A549 treated with dexamethasone at 1 μM for 4 hours (cell line): ENCODE measurements at places on chromosomes 4 and X. TPM values are rescaled to one million over a fixed set of nuclear protein-coding genes. Genes with fewer than 3 reads are reported as not detected.

The PLK4 gene
- 13.5 to 19.2 TPM (median 16.5 TPM) in 5 replicates for total RNA-seq

The S100G gene
- total RNA-seq, result not detected in 5 replicates

The BEX2 gene
- 7.1 to 11.6 TPM (median 9.4 TPM) in 5 replicates for total RNA-seq

The MBNL3 gene
- total RNA-seq, result 0.01 to 0.04 TPM in 2 of 5 replicates, not detected in the others

The FAM199X gene
- total RNA-seq, result 14.3 to 21.7 TPM (median 19.4 TPM) in 5 replicates

The MAGED2 gene
- total RNA-seq, result 70.7 to 84.9 TPM (median 79.1 TPM) in 5 replicates

The GPRASP2 gene
- 4.3 to 6.2 TPM (median 5.5 TPM) in 5 replicates for total RNA-seq

The GRID2 gene
- not detected in 5 replicates for total RNA-seq

The TCEAL7 gene
- total RNA-seq, result not detected in 5 replicates

The SPANXD gene
- total RNA-seq, result 0.15 TPM in 1 of 5 replicates, not detected in the others

The PRRG1 gene
- total RNA-seq, result 4.7 to 8.3 TPM (median 6.5 TPM) in 5 replicates

The ITIH6 gene
- total RNA-seq, result 0.01 TPM in 1 of 5 replicates, not detected in the others

The CTPS2 gene
- 9.8 to 11.8 TPM (median 10.9 TPM) in 5 replicates for total RNA-seq

The EPGN gene
- 0.35 TPM in 1 of 5 replicates, not detected in the others for total RNA-seq

The F9 gene
- total RNA-seq, result not detected in 5 replicates

The WNK3 gene
- 0.04 to 0.22 TPM (median 0.06 TPM) in 5 replicates for total RNA-seq

The DLG3 gene
- 5.0 to 9.5 TPM (median 8.4 TPM) in 5 replicates for total RNA-seq

The UGT2B7 gene
- 0.18 to 0.53 TPM (median 0.28 TPM) in 5 replicates for total RNA-seq

The LAMP2 gene
- total RNA-seq, result 82.1 to 113 TPM (median 101 TPM) in 5 replicates

The FHL1 gene
- 22.5 to 27.0 TPM (median 23.2 TPM) in 5 replicates for total RNA-seq

The XPNPEP2 gene
- total RNA-seq, result not detected in 5 replicates

The ADH1B gene
- total RNA-seq, result not detected in 5 replicates

The CXCL8 gene
- 3.7 to 9.1 TPM (median 5.3 TPM) in 5 replicates for total RNA-seq

The TAF7L gene
- 0.05 to 0.22 TPM (median 0.09 TPM) in 5 replicates for total RNA-seq

The PNMA6F gene
- total RNA-seq, result not detected in 5 replicates

The GPR78 gene
- total RNA-seq, result 0.09 TPM in 1 of 5 replicates, not detected in the others

The SLC10A6 gene
- not detected in 5 replicates for total RNA-seq

The VCX gene
- 0.13 TPM in 1 of 5 replicates, not detected in the others for total RNA-seq

The GYPA gene
- not detected in 5 replicates for total RNA-seq

The RADX gene
- total RNA-seq, result 0.05 to 0.17 TPM (median 0.12 TPM) in 4 of 5 replicates, not detected in the other

The ANK2 gene
- total RNA-seq, result 0.52 to 1.4 TPM (median 0.85 TPM) in 5 replicates

The STPG2 gene
- total RNA-seq, result not detected in 5 replicates

The CTAG1B gene
- not detected in 5 replicates for total RNA-seq

The SPANXN3 gene
- total RNA-seq, result not detected in 5 replicates

The ODAPH gene
- total RNA-seq, result 0.14 TPM in 1 of 5 replicates, not detected in the others

The SCARB2 gene
- 44.3 to 61.8 TPM (median 53.6 TPM) in 5 replicates for total RNA-seq

The ARX gene
- 0.39 to 0.75 TPM (median 0.58 TPM) in 5 replicates for total RNA-seq

The APOO gene
- total RNA-seq, result 28.3 to 30.9 TPM (median 29.3 TPM) in 5 replicates

The BMX gene
- total RNA-seq, result not detected in 5 replicates
